ENCODE measurements at places on chromosomes 7 and 10. TPM values are rescaled to one million over a fixed set of nuclear protein-coding genes. Genes with fewer than 3 reads are reported as not detected.
A peak's percentile ranks its signal among the peaks of the same experiment; 100 is the strongest.

- no peak for DNase-seq
Observed at GRCh38 chr10:30782537-30783461, 153.2 kb upstream of the LYZL2 start.

DNA sequence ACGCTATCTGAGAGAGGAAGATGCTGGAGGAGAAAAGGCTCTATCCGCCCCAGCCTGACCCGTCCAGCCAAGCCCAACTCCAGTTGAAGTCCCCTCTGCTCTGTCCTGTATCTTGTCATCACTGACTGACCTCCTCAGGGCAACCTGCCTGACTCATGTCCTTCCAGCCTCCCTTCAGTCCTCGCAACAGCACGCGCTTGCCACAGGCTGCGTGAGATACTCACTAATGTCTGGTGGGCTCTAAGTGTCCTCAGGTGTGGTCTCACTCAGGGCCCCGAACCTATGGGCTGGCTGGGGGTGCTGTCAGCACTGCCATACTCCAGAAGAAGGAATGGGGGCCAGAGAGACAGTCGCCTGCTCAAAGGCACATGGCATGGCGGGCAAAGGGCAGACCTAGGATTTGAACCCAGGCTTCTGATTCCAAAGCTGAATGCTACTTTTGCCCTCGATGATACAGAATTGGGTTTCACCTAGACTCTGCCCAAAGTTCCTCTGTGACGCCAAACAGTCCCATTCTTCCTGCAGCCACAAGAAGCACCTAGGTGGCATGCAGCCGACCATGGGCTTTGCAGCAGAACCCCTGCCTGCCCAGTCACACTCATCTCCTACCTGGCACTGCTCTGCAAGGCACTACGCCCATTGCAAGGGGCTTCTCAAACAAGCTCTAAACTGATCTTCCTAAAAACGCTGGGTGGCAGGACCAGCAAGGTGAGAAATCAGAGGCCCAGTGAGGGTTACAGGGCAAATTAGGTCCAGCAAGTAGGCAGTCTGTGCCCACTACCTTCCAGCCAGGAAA lies 8.5 kb downstream of the FAM53B start:
- no peak for DNase-seq

GRCh38 chr7:30977896-30978564 lies 14.3 kb downstream of the GHRHR start:
- peak; percentile 73 for DNase-seq

DNA sequence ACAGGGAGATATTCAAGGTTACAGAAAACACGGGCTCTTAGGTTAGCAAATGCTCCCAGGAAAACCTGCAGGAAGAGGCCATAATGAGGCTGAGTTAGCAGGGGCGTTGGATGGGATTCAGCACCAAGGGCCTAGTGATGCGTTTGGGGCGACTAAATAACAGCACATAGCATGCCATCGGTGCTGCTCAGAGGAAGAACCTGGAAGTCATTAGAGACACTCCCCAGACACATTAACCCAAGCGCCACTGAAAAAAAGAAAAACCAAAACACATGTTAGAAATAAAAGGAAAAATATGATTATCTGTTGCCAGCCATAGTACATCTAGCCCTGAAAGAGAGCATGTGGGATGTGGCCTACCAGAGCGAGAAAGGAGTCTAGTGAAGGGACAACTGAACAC lies 28.8 kb upstream of the OPALIN start:
- DNase-seq: no peak

GRCh38 chr10:89503151-89503550 lies 32.2 kb downstream of the SLC16A12 start:
- DNase-seq: no peak

DNA sequence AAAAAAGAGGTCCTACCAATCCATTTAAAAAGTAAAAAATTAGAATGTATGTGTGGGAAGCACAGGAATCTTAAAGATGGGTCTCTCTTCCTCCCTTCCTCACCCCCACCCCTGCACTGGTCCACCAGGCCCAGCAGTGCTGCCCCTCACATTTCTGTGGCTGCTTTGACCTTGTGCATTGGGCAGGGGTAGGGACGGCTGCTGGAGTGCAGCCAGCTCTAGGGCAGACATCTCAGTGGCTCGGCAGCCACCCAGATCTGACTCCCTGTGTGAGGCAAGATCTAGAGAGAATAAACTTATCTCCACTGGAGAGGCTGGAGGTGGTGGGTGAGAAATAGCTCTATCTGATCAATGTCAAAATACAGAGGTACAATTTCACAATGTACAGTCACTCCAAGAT lies 6.7 kb downstream of the FAM180A start:
- DNase-seq: no peak

GCK gene
- 3.7 TPM for total RNA-seq

CHST3 gene
- total RNA-seq: 24.4 TPM

KLHL7 gene
- 103 TPM for total RNA-seq
